ENCODE measurements at places on chromosomes 6 and 20.
A peak's percentile ranks its signal among the peaks of the same experiment; 100 is the strongest.

DNA sequence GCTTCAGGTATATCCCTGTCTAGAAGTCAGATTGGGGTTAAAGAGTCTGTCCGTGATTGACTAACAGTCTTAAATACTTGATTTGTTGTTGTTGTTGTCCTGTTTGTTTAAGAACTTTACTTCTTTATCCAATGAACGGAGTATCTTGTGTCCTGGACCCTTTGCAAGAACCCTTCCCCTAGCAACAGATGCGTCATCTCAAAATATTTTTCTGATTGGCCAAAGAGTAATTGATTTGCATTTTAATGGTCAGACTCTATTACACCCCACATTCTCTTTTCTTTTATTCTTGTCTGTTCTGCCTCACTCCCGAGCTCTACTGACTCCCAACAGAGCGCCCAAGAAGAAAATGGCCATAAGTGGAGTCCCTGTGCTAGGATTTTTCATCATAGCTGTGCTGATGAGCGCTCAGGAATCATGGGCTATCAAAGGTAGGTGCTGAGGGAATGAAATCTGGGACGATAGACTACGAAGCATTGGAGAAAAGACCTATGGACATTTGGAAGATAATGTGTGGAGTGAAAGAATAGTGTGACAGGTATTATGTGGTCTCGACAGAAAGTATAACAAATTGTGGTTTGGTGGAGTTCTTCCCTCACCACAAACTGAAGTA is at the start of gene HLA-DRA:
TSS of gene HLA-DRA (plus strand) at position 286 of the 613 bp plus-strand sequence. CDS start at position 350, 64 bp downstream.
- DNase-seq, result peak; percentile 76

- DNase-seq, result no peak
These were observed 193.2 kb downstream of the SLC16A10 start for GRCh38 chr6:111280445-111280955.

GRCh38 chr20:11158589-11158988 is 484.8 kb upstream of the JAG1 start:
- no peak for DNase-seq

DNA sequence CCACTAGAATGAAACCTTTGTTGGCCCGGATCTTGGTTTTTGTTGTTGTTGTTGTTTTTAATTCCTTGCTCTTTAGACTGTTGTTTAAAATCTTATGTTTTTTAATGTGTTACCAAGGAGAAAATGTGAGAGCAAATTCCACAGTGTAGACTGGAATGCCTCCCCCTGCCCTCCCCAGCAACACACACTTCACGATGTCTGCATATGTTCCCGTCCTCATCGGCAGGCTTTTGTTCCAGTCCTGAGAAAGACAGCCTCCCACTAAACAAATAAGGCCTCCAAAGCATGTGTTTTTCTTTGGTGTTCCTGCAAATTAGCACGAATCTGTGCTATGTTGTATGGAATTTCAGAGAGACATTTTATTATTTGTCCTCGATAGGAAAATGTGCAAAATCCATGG is 263.3 kb upstream of the QKI start:
- peak; percentile 72 for DNase-seq

DNA sequence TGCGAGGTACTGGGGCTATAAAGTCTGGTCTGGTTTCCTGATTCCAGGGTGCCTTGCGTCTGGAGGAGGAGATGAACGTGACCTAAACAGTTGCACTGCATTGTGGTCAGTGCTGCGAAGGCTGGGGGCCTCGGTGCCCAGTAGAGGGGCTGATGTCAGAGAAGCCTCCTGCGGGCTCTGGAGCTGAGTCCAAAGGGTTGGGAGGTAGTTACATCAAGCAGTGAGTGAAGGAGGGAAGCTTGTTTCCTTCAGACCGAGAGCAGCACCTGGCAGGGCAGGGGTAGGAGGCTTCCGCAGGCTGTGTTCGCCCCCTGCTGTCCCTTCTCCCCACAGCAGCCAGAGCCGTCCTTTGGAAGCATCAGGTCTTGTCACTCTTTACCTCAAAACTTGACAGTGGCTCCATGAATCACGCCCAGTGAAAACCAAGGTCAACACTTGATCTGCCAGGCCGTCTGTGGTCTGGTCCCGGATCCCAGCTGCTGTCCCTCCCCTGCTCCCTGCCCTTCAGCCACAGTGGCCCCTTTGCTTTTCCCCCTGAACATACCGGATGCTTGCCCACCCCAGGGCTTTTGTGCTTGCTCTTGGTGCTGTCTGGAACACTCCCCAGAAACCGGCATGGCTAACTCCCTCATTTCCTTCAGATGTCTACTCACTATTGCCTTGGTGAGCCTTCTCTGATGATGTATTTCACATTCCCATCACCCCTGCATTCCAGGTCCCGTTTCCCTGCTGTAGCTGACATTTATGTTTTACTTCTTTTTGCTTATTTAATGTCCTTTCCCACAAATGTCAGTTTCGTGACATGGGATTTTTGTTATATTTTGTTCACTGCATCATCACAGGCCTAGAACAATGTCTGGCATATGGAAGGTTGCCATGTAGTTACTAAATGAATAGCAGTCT is 7.0 kb downstream of the DYNLRB1 start:
- peak; percentile 70 for DNase-seq

DNA sequence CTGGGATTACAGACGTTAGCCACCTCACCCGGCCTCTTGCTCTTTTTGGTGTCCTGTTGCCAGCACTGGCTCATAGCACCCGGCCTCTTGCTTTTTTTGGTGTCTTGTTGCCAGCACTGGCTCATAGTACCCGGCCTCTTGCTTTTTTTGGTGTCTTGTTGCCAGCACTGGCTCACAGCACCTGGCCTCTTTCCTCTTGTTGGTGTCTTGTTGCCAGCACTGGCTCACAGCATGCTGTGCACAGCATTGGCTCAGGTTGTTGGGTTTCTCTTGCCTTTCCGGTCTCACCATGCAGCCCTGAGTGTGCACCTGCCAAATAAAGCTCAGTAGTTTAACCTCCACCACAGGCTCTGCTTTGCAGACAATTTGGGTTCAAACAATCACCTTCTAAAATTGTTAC is 208.2 kb downstream of the THBS2 start:
- DNase-seq, result peak; percentile 28

GRCh38 chr6:20319520-20320357 is 81.9 kb upstream of the E2F3 start:
- DNase-seq, result peak; percentile 75

DNA sequence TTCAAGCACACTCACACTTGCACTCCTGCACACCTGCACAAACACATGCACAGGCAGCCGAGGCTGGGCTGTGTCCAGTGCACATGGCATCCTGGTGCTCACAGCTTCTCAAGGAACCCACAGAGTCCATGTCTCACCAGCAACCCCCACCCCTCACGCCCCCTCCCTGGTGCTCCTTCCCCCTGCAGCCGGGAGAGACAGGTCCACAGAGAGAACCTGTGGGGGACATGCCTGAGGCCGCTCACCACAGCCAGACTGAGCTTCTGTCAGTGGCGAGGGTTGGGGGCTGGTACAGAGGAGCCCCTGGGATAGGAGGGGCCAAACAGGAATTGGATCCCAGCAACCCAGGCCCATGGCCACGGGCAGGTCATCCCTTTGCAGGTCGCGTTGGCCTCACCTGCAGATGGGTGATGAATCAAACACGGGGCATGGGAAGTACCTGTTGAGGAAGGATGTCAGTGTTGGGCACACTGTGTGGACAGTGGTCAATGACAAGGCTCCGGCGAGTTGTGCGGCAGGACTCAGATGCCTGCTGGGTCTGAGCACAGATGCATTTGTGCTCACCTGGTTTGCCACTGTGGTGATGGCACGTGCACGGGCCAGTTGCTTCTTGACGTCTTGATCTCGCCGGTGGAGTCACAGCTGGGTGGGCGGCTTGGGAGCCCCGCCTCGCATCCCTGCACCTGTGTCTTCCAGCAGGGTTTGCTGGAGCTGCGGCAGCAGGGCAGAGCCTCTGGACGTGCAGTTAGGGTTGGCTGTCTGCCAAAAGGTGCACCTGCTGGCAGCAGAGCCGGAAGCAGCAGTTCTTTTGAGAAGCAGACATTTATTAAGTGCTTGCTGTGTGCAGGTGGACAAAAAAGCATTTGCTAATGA is 113.0 kb downstream of the ERMARD start:
- no peak for DNase-seq

DNA sequence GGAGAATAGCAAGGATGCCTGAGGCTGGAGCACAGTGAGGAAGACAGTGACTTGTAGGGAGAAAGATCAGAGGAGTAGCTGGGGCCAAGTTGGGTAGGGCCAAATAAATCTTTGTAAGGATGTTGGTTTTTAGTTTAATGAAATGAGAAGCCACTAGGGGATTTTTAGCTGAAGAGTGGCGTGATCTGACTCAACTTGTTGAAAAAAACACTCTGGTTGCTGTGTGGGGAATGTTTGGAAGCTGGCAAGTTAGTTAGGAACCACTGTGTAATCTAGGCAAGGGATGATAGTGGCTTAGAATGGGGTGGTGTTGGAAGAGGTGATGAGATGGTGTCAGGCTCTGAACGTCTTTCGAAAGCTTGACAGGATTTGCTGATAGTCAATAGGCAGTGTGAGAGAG is 176.1 kb upstream of the HDDC2 start:
- no peak for DNase-seq

GRCh38 chr6:147192278-147192911 is 11.8 kb upstream of the STXBP5 start:
- DNase-seq, result no peak

DNA sequence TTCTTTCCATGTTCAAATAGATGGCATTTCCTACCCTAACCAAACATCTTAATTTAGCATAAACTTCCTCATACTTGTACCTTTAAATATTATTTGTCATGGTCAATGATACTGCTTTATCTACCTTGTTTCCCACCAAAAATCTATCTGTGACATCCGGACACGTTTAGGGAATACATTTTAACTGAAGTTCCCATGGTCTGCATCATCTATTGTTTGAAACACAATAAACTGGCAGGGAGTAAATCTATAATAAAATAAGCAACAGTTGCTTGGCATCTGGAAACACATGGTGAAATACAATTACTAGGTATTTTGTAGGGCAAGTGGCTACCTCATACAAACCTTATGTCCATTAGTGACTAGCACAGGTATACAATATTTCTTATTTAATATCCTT is 289.1 kb downstream of the GJA1 start:
- DNase-seq, result no peak

DNA sequence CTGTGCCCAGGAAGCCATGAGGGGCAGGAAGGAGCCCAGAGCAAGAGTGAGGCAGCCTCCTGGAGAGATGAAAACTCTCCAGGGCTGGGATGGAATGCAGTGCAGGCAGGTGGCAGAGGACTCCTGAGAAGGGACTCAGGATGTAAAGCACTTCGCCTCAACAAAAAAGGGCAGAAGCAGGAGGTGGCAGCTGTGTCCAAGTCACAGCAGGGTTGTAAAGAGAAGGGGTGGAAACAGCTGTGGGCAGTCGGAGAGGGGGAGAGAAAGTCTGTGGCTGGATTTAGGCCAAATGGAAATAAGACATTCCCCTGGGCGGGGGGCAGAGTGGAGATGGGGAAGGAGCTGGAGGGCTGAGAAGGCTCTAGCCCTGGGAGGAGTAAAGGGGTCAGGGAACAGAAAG is 34.9 kb downstream of the CYP21A2 start:
- DNase-seq, result no peak

Measured in Ammon's horn (tissue), 1 donor.